ENCODE measurements at places on chromosomes 4 and X. TPM values are rescaled to one million over a fixed set of nuclear protein-coding genes. Genes with fewer than 3 reads are reported as not detected.

Gene PNMA6A
- 1.8 TPM for total RNA-seq

Gene SPINK2
- total RNA-seq, result not detected

Gene SPATA18
- total RNA-seq, result 6.3 TPM

Gene ATOH1
- not detected for total RNA-seq

Gene CNOT6L
- total RNA-seq, result 15.3 TPM

Gene TLL1
- 20.4 TPM for total RNA-seq

Gene SUPT20HL2
- total RNA-seq, result not detected

Gene NKRF
- total RNA-seq, result 5.9 TPM

Gene KLB
- 4.4 TPM for total RNA-seq

Gene IL15
- total RNA-seq, result 6.1 TPM

Gene BTC
- 0.42 TPM for total RNA-seq

Gene IL2
- total RNA-seq, result not detected

Gene GAGE13
- total RNA-seq, result not detected

Gene SPOCK3
- total RNA-seq, result not detected

Gene HTN1
- not detected for total RNA-seq

Gene VCX3A
- total RNA-seq, result not detected

Gene BOD1L1
- 49.8 TPM for total RNA-seq

Gene UNC5C
- 5.0 TPM for total RNA-seq

Gene VSIG1
- not detected for total RNA-seq

Gene ARX
- total RNA-seq, result not detected

Gene PSMD10
- total RNA-seq, result 32.9 TPM

Gene SLC38A5
- total RNA-seq, result 2.5 TPM

Gene CCKAR
- not detected for total RNA-seq

Gene SLC10A6
- 15.6 TPM for total RNA-seq

Gene BST1
- 10.1 TPM for total RNA-seq

Measured in tibial nerve (tissue), 4 donors.